ENCODE measurements at places on chromosomes 7 and 10. TPM values are rescaled to one million over a fixed set of nuclear protein-coding genes. Genes with fewer than 3 reads are reported as not detected.

STEAP2 gene
- total RNA-seq, result 2.7 TPM

SLC37A3 gene
- total RNA-seq, result 26.0 TPM

ITPRID1 gene
- total RNA-seq, result not detected

LRRN3 gene
- total RNA-seq, result not detected

NODAL gene
- total RNA-seq, result not detected

LRRC18 gene
- not detected for total RNA-seq

POLR2J2 gene
- total RNA-seq, result not detected

LIPM gene
- not detected for total RNA-seq

CNPY1 gene
- total RNA-seq, result not detected

DPYSL4 gene
- 1.7 TPM for total RNA-seq

DNA sequence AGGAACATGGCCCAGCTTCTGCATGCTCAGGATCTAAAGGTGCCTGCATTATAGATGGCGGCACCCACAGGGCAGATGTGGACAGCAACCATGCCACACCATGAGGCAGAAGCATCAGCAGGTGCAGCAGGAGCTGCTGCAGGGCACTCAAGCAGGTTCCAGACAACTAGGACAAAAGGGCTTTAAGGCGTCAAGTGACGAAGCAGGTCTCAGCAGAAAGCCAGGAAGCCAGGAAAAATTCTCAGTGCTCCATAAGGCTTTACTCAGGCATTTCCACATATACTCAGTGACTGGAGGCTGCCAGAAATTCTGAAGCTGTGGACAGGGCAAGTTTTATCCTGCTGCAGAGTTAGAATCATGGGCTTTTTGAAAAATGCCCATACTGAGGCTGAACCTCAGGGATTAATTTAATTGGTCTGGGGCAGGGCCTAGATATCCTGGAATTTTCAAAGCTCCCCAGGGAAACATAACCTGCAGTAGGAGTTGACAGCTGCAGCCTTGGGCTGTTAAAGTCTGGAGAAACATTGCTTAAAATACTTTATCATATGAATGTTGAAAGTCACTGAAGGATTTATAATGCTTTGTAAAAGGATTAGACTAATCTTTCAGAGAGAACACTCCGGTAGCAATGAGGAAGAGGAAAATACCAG lies 68.1 kb upstream of the RNF148 start:
- no peak for DNase-seq

GRCh38 chr10:94397549-94398370 lies 4.6 kb upstream of the TBC1D12 start:
- DNase-seq, result no peak

- no peak for DNase-seq
Measured at GRCh38 chr7:65827366-65827765, 45.5 kb upstream of the VKORC1L1 start.

- DNase-seq, result no peak
Measured at GRCh38 chr10:113274176-113274829, 278.6 kb upstream of the HABP2 start.

DNA sequence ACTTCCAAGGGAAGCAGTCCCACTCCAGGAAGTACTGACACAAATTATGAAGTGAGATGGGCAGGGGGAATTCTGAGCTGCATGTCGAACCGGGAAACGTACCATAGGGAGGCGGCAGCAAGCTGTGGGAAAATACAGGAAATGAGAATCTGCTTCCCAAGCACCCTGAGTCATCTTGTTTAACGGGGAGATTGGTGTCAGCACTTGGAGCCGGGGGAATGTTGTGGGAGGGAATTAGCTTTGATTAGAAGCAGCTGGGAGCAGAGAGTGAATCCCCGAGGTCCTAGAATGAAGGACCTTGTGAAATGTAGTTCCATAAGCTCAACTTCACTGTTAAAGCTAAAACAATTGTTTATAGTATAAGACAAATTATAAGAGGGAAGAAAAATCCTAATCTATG lies 141.4 kb upstream of the PRKCQ start:
- peak; percentile 85 for DNase-seq

DNA sequence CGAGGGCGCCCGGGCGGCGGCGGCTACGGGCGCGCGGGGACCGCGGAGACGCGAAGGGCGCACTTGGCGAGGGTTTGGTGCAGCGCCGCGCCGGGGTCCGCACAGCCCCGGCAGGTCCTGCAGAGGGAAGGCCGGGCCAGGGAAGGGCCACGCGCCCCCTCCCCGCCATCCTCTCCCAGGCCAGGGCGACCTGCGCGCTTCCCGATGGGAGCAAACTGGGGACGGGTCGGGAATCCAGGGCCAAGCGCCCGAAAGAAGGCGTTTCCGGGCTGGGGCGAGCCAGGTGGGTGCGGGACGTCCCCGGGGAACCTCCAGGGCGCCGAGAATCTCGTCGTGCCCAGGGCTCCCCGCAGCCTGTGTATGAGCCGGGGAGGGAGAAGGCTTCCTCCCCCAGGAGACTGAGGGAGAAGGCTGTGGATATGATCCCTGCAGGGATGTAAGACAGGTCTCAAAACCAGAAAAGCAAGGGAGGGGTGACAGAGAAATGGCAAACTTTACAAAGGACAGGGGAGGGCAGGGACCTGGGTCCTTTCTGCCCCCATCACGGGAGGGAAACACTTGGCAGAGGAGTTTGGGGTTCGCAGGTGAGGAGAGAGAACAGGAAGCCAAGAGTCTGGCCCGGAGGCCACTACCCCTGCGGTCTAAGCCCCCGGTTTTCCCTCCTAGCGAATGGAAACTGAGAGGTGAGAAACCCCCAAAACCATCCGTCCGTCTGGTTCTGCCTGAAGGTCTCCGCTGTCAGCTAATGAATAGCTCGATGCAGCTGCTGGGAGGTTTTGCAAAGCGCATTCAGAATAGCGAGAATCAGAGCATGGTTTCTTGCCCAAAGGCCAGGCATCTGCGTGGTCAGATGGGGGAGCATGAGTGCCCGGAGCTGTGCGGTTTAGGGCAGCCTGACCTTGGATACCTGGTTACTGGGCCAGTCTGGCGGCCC lies 674 bp downstream of the AMZ1 start:
- DNase-seq, result no peak

GRCh38 chr7:7185371-7185989 lies 3.1 kb downstream of the C1GALT1 start:
- DNase-seq, result no peak

DNA sequence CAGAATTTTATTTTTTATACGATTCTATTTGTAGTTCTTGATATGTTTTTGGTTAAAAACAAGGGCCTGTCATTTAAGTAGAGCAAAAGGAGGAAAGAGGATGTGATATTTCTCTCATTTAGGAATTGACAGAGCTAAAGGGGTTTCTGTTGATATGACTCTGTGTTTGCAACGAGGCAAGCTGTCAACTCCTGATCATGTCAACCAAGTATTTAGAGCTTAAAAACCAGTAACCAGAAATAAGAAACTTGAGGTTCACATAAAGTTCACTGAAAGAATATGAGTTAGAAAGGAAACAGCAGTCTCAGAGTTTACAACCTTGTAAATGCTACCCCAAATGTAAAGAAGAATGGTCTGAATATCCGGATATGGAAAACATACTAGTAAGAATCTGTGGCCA lies 434.2 kb downstream of the PARD3 start:
- no peak for DNase-seq

DNA sequence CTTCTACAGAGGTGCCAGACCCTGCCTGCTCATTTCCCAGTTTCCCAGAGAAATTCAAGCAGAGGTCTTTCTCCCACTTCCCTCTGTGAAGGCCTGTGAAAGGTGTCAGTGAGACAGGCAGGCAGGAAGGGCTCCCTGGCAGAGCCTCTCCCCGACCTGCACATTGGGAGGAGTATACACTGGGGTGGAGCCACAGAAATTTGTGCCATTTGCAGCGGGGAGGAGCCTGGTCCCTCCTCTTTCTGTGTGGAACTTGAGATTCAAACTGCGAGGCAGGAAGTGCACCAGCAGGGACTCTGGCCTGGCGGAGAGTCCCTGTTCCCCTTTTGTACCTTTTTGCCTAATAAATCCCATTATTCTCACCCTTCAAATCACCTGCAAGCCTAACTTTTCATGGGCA lies 54.6 kb upstream of the OPN4 start:
- DNase-seq, result no peak

- DNase-seq, result no peak
Measured at GRCh38 chr10:95235676-95236067, 41.6 kb downstream of the ACSM6 start.

GRCh38 chr7:80346704-80347103 lies 165.2 kb downstream of the GNAT3 start:
- peak; percentile 82 for DNase-seq

GRCh38 chr10:59135275-59135674 lies 41.2 kb upstream of the PHYHIPL start:
- DNase-seq, result no peak

GRCh38 chr10:97574374-97575126 lies 2.0 kb downstream of the ANKRD2 start:
- DNase-seq, result peak; percentile 96

- DNase-seq, result no peak
Measured at GRCh38 chr7:47347816-47348385, 234.0 kb downstream of the TNS3 start.

DNA sequence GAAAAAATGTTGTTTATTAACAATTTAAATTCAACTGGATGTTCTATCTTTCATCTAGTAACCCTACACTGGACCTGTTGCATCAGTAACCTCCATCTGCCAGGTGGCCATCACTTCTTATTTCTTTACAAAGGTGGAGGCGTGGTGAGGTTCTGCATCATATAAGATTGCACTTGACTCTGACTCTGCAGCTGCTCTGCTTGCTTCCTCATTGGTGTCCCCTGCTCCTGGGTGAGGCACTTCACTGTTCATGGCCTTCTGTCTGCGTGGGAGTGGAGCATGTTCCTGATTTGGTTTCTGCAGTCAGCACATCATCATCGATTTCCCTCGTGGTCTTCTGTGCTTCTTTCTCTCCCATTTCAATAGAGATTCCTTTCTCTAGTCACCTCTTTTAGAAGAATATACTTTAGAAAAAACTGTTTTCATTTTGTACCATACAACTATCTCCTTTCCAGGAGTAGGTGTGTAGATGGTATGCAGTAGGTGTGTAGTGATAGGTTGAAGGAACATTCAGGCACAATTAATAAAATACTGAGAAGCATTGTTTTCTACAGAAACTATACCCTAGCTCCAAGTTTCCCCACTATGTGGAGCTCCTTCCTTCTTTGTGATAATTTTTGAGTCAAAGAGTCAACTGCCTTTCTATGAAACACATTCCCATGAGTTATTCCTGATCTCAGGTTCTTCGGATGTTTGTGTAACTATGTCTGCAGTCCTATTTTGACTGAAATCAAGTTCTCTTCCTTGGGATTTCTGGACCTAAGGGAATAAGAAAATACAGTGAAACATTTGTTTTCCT lies 231.7 kb upstream of the CNTNAP2 start:
- DNase-seq, result no peak

- DNase-seq, result no peak
Measured at GRCh38 chr10:111956841-111957240, 226.7 kb downstream of the GPAM start.

- no peak for DNase-seq
Measured at GRCh38 chr7:24191362-24191761, 92.6 kb upstream of the NPY start.

DNA sequence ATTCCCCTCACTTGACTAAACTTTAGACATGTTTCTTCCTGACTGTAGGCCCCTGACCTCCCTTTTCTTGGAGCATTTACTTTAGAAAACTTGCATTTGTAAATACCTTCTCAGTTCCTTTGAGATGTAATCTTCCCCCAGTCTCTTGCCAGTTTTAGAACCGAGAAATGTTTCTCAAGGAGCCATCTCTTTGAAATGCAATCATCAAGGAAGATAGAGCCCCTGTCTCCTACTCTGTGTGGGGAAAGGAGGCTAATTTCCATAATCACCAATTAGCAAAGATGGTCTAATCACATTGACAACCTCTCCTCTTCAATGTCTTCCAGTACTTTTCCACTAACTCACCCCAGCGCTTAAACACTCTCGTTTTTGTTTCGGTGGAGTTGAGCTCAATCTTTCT lies 70.0 kb upstream of the SMIM30 start:
- no peak for DNase-seq

- DNase-seq, result no peak
Measured at GRCh38 chr7:137020351-137020750, 151.9 kb downstream of the CHRM2 start.

All from epithelial cell of proximal tubule (primary cell).